Activated CD4-positive, alpha-beta T cell treated with anti-CD3 and anti-CD28 coated beads, Interleukin-2, Interleukin-6, amounts not matched to agents 100 ng/mL and 50 ng/mL, durations not matched to agents 16 hours and 8 hours (primary cell): ENCODE measurements at places on chromosomes 2 and 18.

DNA sequence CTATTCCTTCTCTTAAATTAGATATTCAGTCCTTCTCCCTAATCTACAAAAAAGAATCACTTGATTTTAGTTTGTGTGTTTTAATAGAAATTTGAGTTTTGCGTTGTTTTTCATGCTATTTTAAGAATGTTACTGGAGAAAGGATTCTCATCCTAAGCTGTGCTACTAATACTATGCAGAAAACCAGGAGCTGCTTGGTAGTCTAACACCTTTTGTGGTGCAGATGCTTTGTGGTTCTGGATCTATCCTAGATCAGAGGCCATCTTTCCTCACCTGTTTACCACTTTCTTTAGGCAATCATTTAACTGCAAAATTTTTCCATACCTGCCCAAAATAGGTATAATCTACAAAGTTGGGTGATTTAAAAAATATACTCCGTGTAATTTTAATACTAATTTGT lies 823.6 kb downstream of the CPS1 start:
- no peak for DNase-seq

DNA sequence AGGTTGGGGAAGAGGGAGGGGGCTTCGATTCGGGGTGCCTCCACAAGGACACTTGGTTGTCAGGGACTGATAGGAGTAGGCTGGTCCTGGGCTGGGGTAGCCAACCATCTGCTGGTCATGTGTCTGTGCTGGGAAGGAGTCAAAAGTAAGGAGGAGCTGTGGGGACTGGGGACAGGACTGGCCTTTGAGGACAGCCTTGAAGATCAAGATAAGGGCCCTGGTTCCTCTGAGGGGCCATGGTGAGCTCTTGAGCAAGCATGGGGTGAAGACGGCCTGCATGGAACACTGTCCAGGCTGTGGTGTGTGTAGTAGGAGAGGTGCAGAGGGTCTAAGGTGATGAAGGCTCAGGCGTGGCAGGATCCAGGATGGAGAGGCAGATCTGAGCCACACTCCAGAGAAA lies 1.7 kb downstream of the CYP27A1 start:
- DNase-seq: no peak

DNA sequence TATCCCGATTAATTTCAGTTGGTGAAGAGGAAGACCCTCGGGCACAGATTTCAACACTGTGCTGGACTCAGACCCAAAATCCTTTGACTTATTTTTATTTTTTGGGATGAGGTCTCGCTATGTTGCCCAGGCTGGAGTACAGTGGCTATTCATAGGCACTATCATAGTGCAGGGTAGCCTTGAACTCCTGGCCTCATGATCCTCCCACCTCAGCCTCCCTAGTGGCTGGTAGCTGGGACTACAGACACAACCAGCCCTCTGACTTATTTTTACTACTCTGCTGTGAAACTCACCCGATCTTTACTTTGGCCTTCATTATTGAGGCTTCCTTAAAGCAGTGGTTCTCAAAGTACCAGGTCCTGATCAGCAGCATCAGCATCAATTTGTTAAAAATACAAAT lies 18.2 kb upstream of the ADAM17 start:
- no peak for DNase-seq

DNA sequence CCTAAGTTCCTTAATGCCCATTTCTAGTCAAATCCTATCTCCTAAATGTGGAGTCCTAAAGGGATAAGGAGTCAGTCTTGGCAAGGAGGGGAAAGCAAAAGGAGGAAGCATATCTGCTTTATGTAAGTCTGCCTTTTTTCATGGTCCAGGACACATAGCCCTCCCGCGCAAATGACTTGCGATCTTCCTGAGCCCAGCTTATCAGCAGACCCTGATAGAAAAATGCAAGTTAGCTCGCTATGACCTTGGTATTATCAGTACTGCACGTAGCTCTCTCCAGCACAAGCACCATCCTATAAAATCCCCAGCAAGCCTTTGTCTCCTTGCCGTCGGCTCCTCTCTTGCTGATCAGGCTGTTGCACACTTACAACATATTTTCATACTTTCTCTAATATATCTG lies 281.4 kb upstream of the KCNH7 start:
- DNase-seq: no peak

GRCh38 chr2:162114271-162114670 lies 37.8 kb downstream of the GCG start:
- DNase-seq: no peak
